ENCODE measurements at places on chromosomes 7 and 10.

DNA sequence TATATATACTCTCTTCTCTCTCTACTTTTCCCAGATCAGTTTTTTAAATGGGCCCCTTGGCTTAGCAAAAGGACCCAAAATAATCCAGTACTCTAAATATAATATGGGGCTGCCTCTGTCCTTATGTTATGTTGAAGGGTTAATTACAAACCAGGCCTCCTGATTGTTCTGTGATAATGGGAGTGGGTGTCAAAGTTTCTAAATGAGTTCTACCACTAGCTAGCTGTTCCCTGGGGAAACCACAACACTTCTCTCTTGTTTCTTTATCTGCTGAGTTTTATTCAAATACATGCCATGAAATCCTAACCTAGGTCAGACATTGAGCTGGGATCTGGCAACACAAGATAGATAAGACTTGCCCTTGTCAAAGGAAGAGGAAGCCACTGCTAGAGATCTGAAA, 3.8 kb downstream of the HTR5A start:
- no peak for DNase-seq

DNA sequence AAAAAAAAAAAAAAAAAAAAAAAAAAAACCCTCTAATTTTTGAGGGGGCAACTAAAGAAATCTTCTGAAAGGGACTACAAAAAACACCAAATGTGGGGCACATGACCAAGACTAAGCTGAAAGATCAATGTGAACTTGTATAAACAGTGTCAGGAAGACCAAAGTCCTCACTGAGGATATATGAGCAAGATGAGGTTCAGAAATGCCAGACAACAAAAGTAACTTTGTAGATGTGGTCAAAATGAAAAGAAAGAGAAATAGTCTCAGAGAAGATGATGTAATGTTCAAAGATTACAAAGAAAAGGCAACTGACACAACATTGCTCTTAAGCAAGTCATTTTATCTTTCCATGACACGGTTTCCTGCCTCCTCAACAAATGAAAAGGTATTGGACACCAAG, 48.7 kb upstream of the PTPRZ1 start:
- no peak for DNase-seq

DNA sequence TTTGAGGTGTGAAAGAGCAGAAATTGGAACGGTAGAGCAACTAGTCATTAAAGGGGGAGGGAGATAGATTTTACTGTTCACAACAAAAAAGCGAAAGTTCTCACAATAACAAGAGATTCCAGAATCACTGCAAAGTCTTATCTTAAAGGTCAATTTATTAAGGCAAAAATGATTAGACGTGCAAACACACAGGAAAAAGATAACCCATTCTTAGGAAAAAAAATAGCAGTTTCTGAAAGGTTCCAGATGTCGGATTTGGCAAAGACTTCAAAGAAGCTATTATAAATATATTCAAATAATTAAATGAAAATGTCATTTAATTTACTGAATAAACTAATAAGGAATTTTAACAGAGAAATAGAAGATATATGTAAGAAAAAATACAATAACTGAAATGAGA, 70.8 kb upstream of the GNAI1 start:
- no peak for DNase-seq

DNA sequence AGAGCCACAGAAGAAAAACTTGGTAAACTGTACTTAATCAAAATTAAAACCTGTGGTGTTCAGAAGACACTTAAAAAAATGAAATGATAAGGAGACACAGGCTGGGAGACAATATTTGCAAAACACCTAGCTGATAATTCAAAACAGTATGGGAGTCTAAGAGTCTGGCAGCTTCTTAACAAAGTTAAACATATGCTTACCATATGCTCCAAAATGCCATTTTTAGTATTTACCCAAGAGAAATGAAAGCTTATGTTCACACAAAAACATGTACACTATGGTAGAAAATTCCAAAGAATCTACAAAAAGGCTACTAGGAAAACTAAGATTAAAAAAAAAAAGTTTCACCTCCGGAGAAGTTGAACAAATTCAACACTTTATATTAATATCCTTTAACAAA, 48.6 kb downstream of the ITGB1 start:
- DNase-seq, result peak; percentile 45

- no peak for DNase-seq
Measured at GRCh38 chr7:12517451-12517850, 53.1 kb upstream of the SCIN start.

GRCh38 chr7:129882531-129882930, 70.2 kb downstream of the UBE2H start:
- DNase-seq, result peak; percentile 37

- no peak for DNase-seq
Measured at GRCh38 chr10:85542936-85543730, 823.5 kb downstream of the GRID1 start.

DNA sequence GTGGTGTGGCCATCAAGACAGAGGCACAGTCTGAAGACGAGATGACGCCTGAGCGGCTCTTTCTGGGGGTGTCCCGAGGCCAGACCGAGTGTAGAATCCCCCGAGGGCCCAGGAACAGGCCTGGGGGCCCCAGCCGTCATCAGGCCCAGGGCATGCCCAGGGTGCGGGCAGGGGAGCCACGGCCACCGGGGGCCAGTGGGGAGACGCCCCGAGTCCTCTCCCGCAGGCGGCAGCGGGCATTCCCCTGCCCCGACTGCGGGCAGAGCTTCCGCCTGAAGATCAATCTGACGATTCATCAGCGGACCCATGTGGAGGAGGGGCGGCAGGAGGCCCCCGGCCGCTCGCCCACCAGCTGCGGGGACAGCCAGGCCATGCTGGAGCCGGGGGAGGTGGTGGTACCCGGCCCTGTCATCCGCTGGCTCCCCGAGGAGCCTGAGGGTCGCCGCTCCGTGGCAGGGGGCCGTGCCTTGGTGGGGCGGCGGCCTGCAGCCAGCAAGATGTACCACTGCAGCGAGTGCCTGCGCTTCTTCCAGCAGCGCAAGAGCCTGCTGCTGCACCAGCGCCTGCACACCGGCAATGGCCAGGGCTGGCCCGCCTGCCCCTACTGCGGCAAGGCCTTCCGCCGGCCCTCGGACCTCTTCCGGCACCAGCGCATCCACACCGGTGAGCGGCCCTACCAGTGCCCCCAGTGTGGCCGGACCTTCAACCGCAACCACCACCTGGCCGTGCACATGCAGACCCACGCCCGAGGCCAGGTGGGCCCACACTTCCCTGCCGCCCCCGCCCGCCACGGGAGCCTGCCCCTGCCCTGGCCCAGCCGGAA, 19.7 kb downstream of the ZNF783 start:
- DNase-seq, result no peak

DNA sequence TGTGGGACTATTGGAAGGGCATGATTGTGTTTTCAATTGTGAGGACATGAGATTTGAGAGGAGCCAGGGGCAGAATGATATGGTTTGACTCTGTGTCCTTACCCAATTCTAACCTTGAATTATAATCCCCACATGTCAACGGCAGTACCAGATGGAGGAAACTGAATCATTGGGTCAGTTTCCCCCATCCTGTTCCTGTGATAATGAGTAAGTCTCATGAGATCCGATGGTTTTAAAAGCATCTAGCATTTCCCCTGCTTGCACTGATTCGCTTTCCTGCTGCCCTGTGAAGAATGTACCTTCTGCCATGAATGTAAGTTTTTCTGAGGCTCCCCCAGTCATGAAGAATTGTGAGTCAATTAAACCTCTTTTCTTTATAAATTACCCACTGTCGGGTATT, 1367.1 kb downstream of the XPNPEP1 start:
- DNase-seq, result peak; percentile 48

DNA sequence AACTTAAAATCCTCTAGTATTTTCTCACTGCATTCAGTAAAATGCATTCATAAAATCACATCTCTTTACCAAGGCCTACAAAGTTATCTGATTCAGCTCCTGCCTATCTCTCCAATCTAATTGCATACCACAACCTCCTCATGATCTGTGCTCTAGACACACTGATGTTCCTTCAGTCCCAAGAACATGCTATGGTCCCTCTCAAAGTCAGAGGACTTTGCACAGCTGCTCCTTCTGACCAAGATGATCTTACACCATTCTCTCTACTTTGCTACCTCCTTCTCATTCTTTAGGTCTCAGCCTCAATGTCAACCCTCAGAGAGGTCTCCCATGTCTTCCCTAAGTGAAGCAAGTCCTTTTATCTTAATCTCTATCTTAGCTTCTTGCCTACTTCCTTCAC, 45.5 kb downstream of the CAV1 start:
- no peak for DNase-seq

DNA sequence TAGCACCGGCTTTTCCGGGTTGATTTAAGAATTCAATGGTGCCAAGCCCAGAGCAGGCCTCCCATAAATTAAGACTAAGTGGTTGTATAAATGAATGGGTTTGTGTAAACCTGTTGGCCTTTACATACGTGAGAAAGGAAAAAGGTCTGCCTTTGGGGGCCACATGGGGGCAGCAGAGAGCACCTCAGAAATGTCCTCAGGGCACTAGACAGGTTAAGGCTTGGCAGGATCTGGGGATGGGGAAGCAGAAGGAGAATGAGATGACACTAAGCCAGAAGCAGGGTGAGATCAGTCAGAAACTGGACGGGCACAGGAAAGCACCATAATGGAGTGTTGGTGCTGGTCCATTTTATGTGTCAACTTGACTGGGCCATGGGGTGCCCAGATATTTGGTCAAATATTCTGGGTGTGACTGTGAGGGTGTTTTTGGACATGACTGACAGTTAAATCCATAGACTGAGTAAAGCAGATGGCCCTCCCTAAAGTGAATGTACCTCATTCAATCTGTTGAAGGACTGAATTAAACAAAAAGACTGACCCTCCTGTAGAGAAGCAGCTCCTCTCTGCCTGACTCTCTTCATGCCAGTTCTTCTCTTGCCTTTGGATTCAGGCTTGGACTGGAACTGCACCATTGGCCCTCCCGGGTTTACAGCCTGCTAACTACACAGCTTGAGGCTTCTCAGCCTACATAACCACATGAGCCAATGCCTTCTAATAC, 58.9 kb downstream of the FRMPD2 start:
- peak; percentile 31 for DNase-seq

DNA sequence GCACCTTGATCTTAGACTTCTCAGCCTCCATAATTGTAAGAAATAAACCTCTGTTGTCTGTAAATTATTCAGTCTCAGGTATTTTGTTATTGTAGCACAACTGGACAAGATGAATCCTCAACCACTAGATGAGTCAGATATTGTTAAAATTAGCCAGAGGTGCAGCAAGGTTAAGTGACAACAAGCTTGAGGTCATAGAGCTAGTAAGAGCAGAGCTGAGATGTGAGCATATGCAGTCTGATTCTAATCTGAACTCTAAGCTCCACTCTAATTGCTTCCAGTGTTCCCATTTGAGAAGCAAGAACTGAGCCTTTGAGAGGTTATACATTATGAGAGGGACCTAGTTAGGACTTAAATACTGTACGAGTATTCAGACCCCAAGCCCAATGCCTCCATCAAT, 93.1 kb downstream of the FZD1 start:
- peak; percentile 36 for DNase-seq

DNA sequence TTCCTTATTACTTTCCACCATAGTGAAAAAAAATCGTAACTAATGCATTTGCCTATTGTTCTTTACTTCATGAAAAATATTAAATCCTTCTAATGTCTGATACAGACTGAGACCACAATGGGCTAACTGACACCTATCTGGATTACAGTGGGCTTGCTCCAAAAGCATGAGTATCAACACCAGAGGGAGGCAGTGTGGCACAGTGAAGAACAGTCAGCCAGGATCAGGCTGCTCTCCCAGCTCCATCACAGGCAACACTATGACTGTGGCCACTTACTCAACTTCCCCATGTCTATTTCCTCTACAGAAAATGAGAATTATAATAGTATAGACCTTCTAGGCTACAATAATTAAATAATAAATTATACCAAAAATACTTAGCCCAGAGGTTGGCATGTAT, 97.2 kb downstream of the SLC25A13 start:
- no peak for DNase-seq

DNA sequence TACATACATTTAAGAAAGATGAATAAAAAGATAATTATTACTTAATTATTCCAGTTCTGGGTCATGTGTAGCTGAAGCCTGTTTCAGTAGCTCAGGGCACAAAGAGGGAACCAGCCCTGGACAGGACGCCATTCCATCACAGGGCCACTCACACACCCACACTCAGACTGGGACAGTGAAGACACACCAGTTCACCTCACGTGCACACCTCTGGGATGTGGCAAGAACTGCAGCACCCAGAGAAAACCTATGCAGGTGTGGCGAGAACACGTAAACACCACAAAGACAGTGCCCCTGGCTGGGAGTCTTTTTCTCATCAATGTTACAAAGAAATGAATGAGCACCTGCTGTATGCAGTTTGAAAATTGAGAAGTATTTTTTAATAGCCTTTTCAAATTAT, 1.6 kb upstream of the IDI1 start:
- no peak for DNase-seq

DNA sequence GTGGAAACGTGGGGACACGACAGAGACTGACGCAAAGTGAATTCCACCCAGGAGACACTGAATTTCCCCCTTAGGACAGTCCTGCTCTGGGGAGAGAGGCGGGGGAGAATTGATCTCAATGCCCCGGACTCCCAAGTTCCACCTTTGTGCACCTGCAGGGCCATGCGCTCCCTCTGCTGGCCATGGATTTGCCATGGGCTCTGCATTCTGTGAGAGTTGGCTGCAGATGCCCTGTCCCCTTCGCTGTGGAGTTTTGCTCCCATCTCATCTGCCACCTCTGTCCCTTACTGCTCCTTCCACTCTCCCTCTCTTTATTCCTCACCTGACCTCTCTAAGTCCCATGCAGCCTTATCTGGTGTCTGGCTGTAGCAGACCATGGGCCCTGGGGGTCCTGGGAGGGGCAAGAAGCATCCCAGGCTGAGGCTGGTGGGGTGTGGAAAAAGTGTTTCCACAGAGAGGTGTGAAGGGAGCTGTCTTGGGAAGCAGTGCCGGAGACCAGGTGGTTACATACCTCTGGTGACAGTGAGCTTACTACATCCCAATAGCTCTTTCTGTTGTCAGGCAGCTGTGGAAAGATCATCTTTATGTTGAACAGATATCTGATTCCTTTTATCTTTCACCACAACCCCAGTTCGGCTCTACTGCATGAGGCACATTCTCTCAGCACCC, 14.3 kb downstream of the GHRHR start:
- DNase-seq, result peak; percentile 15

- DNase-seq, result no peak
Measured at GRCh38 chr10:62903828-62904227, 87.7 kb upstream of the EGR2 start.

GRCh38 chr10:111677759-111678158, 505.8 kb downstream of the GPAM start:
- peak; percentile 48 for DNase-seq

DNA sequence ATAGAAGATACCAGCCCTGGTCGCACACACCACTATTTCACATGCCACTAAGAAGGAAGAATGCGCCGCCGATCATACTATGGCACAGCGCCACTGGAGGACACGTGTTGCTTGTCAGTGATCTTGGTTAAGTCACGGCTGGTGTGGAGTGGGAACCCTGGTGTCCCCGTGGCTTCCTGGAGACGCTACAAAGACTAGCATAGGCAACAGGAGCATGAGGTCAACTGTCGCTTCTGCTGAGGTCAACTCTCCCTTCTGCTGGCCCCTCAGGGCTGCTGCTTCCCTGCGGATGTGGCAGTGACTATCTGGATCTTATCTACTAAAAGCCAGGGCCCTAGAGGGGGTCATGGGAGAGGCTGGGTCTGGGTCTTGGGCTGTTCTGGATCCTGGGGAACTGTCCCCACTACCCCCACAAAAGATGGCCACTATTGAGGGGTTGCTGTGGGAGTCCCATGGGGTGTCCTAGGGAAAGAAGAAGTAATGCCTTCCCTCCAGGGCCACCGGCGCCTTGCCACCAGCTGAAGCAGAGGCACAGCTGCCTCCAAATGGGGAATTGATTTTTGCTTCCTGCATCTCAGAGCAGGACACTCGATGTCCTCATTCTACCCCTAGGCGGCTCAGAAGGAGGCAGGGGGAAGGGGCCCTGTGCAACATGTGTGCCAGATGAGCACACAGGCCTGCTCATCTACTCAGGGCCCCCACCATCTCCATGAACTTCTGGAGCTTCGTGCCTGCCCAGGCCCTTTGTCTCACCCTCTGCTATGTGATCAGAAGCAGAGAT, 76.6 kb upstream of the PPIF start:
- peak; percentile 59 for DNase-seq

Measured in fibroblast of skin of abdomen (primary cell).